ENCODE measurements at places on chromosomes 2 and 18. TPM values are rescaled to one million over a fixed set of nuclear protein-coding genes. Genes with fewer than 3 reads are reported as not detected.

IFIH1 gene
- 15.6 TPM for total RNA-seq

DNA sequence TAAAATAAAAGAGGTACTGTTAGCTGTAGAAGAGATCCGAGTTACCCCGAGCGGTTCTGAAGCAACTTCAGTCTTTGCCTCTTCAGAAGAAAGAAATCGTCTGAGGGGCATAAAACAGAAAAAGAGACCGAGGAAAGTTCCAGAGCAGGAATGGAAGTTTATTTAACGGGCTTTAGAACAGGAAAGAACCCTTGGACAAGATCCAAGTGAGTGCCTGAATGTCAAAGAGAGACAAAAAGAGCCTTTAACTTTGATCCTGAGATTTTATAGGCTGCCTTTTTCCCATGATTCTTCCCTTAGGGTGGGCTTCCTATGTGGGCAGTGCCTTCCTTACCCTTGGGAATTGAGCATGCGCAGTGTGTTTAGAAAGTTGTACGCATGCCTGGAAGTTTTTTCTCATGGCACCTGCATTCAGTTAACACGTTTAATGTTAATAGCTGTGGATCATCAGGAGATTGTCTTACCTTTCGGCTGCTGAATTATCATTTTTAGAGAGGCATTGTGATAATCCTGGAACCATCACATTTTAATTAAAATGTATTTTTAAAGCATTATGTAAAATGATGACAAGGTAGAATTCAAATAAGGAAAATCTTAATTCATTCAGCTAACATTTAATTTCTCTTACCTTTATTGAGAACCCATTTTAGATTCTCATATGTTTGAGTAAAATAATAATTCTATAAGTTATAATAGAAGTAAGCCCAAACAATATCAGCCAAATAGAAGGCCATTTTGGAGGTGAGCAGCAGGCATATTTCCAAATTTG, 269.5 kb upstream of the ZSWIM2 start:
- no peak for DNase-seq

- DNase-seq: peak; percentile 49
Measured at GRCh38 chr18:2971741-2972552, 41.0 kb downstream of the LPIN2 start.

DNA sequence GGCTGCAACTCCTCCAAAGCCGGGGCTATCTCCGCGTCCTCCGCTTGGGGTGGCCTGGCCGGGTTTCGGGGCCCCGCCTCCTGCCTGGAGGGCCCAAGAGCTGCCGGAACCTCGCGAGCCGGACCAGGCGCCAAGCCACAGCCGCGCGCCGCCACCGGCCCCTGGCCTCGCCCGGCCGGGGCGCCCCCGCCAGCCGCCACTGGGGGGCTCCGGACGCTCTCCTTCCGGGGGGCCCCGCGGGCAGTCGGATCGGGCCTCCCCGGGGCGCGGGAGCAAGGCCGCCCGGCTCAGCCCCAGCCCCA, 17.4 kb upstream of the HAAO start:
- DNase-seq: peak; percentile 89

- no peak for DNase-seq
Measured at GRCh38 chr2:60560734-60561644, 7.5 kb upstream of the BCL11A start.

- DNase-seq: no peak
Measured at GRCh38 chr2:32683520-32684086, 55.8 kb downstream of the TTC27 start.

DQX1 gene
- total RNA-seq: 0.20 TPM

- DNase-seq: no peak
Measured at GRCh38 chr2:199973703-199974102, 18.3 kb downstream of the MAIP1 start.

DNA sequence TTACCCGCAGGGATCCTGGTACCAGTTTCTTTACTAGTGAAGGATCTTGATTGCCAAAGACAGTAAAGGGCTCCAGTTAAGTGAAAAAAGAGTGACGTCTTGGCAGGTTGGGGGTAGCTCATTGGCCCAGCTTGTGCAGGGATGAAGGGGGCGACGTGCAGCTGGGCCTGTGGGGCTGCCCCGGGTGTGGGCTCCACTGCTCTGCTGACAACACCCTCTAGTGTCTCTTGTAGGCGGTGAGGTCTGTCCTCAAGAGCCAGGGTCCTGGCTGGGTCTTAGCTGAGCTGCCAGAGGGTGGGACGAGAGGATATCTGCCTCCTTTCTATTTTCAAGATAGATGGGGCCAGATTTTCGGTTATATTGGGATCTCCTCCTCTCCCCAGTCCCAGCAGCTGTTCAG, 6.1 kb downstream of the ARHGEF4 start:
- DNase-seq: no peak

DNA sequence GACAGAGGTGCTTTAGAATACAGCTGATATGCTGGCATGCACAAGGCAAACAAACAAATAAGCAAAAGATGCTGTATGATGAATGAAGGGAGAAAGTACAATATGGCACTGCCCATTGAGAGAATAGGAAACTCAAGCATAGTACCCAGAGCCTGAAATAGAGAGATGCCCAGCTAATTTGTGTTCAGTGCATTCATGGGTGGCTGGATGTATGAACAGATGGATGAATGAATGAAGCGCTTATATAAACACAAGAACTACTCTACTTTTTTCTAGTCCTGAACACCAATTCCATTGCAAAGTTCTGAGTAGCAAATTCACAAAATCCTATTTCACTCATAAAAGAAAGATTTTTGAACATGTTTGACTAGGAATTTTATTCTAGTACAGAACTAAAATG, 756.3 kb downstream of the SATB2 start:
- no peak for DNase-seq

DNA sequence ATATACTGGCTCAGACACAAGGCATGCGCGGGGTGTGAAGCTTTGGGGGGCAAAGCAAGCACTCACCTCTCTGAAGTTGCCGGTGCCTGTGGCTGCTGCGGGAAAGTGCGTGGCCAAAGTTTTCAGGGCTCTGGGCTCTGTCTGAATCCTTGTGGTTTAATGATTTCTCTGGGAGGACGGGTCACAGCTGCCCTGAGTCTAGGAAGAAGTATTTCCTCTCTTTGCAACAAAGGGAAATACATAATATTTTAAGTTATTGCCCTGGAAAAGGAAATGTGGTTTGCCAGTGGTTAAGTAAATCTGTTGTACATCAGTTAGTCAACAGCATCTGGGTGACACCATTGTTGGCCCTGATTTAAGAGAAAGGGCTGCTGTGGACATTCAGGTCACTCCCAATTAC, 56.7 kb upstream of the ZDBF2 start:
- no peak for DNase-seq

Measured in ovary (tissue), 10 donors.